Endodermal cell (in vitro differentiated cells): ENCODE measurements at places on chromosomes 13 and 19. TPM values are rescaled to one million over a fixed set of nuclear protein-coding genes. Genes with fewer than 3 reads are reported as not detected.

NLRP5 gene
- total RNA-seq: not detected in 3 replicates

GARIN5A gene
- total RNA-seq: 8.3 to 9.5 TPM (median 8.8 TPM) in 3 replicates

KLHL1 gene
- 0.05 TPM in 1 of 2 replicates, not detected in the other for total RNA-seq

ATXN8OS gene
- not detected in 2 replicates for total RNA-seq

P2RY11 gene
- 14.2 and 14.8 TPM in 2 replicates for total RNA-seq

IL11 gene
- total RNA-seq: 0.91 to 5.0 TPM (median 1.9 TPM) in 3 replicates
